ENCODE measurements at places on chromosomes 6 and 20. TPM values are rescaled to one million over a fixed set of nuclear protein-coding genes. Genes with fewer than 3 reads are reported as not detected.

- DNase-seq, result no peak
These were observed 101.4 kb upstream of the CEP85L start for GRCh38 chr6:118752803-118753202.

- DNase-seq, result no peak
These were observed 283.2 kb downstream of the EPHA7 start for GRCh38 chr6:93136111-93136510.

- no peak for DNase-seq
These were observed 951 bp upstream of the OLIG3 start for GRCh38 chr6:137494988-137495702.

DNA sequence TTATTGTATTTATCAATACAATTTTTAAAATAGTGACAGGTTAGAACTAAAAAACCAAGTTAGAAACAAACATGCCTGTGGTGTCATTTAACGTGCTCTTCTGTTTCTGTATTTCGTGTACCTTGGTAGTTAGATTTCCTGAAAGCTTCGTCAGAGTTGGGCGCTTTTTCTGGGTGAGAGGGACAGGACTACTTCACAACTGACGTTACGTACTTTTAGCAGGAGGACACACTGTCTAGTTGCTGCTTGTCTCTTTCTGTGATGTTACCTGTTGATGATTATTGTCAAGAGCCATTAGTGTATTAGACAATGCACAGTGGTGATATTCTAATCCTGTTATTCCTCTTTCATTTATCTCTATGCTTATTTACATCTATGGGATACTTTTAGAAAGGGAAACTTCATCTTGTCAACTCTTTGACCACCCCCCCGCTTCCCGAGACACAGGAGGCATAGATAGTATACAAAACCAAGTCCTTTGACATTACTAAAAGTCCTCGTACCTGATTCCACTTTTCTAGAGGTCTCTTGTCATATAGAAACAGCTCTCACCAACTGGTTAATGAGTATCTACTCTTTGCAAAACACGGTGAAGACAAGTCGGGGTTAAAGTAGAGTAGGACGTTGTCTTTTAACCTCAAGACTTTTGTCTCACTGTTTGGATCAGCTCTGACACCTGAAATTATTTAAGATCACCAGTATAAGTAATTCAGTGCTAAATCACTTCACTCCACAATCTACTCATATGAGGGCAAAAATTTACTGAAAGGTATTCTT is 96.3 kb downstream of the LYRM2 start:
- no peak for DNase-seq

GRCh38 chr6:138638604-138639003 is 135.0 kb upstream of the CCDC28A start:
- no peak for DNase-seq

- no peak for DNase-seq
These were observed 37.6 kb downstream of the GPLD1 start for GRCh38 chr6:24451581-24452388.

GRCh38 chr6:105161421-105161820 is 18.4 kb downstream of the POPDC3 start:
- DNase-seq, result no peak

Gene MATN4
- not detected for total RNA-seq

Gene OR2B3
- not detected for total RNA-seq

Gene MUCL3
- not detected for total RNA-seq

Gene IL17A
- total RNA-seq, result not detected

Gene RARS2
- total RNA-seq, result 18.3 TPM
